ENCODE measurements at places on chromosomes 12 and 14.

DNA sequence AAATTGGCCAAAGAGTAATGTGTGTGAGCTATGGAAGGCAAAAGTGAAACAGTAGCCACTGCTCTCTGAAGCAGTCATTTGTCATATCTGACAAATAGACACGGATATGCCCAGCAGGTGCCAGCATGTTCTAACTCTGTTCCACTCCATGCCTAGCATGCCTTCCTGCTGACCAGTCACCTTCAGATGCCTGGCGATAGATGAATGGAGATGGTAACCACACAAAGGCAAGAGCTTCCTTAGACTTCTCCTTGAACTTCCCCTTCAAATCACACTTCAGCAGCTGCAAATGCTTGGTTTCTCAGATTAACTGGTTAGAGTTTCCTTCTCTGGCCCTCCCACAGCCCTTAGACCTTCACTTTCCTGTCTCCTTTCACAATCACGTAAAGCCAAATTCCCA lies 429.9 kb downstream of the DAD1 start:
- DNase-seq: no peak

DNA sequence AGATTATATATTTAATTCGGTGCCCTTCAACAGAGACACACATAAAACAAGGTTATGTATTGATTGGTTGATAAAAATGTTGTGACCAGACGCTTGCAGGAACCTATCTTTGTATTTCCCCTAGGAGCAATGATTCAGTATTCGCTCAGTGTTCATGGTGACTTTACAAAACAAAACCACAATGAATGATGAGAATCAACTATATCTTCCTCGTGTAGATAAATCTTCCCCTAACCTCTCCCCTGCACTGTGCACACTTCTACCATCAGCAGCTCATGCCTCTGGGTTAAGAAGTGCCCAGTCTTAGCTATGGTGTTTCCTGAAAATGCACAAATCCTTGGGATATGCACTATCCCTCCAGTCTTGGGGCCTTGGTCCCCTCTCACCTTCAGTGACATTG lies 16.3 kb downstream of the RIN3 start:
- DNase-seq: no peak

DNA sequence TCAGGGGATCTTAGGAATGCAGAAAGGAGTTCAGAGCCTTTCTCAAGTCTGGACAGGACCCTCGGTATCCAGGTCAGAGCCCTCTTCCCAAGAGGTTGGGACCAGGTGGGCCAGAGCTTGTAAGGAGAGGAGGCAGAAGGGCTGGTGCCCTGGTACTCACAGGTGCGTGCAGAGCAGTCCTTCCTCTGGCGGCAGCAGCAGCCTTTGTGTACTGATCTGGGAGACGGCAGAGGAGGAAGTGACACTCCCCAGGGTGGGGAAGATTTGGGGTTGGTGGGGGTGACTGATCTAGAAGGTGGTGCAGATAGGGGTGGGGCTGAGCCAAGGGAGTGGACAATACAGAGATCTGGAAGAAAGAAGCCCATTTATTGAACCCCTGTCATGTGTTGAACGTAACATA lies at the start of gene ITGB7:
Gene ITGB7 (minus strand): TSS at position 210 of the 400 bp plus-strand sequence. CDS start 6,808 bp downstream, outside the sequence.
- peak; percentile 51 for DNase-seq

GRCh38 chr12:11962860-11963259 lies 107.9 kb upstream of the BCL2L14 start:
- DNase-seq: no peak

DNA sequence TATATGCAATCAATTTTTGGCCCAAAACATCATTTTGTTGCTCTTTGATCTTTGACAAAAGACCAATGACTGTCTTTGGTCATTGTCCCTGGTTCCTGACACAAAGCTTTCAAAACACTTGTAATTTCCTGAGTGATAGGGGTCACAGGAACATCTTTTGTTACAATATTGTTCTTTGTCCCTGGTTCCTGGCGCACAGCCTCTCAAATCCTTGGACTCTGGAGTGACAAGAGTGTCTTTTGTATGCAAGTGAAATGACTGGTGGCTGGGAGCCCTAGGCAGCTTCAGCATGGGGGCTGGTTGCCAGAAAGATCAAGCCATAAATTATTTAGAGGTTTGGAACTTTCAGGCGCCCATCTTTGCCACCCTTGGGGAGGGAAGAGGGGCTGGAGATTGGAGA lies 53.9 kb downstream of the DNAH10 start:
- DNase-seq: no peak

DNA sequence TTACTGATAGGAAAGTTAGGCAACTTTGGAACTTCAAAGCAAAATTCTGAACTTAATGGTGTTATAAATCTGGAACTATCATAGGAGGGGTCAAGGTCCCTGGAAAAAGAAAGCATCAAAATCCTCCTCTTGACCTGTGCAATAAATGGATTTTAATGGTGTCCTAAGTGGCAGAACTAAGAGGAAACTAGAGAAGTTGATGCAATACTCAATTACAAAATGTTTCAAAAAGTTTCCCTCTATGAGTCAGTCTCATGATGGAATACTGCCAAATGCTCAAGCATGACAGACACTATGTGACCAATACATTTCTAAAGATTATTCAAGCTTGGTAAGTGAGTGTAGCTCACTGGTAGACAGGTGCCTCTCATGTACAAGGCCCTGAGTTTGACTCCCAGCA lies 47.7 kb upstream of the ERGIC2 start:
- no peak for DNase-seq

GRCh38 chr14:37673439-37673838 lies 78.0 kb downstream of the TTC6 start:
- no peak for DNase-seq

DNA sequence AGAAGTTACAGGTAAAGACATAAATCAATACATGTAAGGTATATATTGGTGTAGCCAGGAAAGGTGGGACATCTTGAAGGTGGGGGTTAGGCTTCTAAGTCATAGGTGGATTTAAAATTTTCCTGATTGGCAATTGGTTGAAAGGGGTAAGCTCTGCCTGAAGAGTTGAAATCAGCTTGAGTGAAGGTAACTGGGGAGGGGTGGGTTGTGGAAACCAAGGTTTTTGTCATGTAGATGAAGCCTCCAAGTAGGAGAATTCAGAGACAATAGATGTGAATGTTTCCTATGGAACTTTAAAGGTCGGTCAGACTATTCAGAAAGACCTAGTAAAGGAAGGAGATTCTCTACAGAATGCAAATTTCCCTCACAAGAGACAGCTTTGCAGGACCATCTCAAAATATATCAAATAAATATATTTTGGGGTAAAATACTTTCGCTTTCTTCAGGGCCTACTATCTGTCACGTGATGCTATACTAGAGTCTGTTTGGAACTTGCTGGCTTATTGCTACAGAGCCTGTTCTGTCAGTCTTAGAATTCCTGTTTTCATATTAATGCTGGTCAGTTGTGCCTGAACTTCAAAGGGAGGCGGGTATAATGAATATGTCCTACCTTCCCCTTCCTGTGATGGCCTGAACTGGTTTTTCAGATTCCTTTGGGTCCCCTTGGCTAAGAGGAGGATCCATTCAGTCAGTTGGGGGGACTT lies 20.6 kb upstream of the SPATA7 start:
- DNase-seq: no peak

- DNase-seq: no peak
These were observed 2.1 kb downstream of the TSPAN11 start for GRCh38 chr12:30928356-30929244.

- DNase-seq: no peak
These were observed 36.1 kb downstream of the TMCC3 start for GRCh38 chr12:94614288-94614721.

GRCh38 chr12:47935184-47935583 lies 28.2 kb upstream of the TMEM106C start:
- no peak for DNase-seq

DNA sequence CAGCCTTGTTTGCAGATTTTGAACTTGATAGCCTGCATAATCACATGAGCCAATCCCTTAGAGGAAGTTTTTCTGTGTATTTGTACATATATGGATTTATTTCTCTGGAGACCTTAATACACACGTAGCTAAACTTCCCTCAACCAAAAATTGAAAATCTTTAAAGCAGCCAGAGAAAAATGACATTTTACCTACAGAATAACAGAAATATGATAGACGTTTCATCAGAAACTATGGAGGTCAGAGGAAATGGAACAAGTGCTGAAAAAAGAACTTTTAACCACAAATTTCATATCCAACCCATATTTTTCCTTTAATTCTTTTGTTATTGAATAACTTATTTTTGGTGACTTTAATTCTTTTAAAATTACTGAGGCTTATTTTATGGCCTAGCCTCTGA lies 177.7 kb downstream of the CCDC91 start:
- no peak for DNase-seq

GRCh38 chr12:69514845-69515244 lies 44.7 kb downstream of the FRS2 start:
- no peak for DNase-seq

DNA sequence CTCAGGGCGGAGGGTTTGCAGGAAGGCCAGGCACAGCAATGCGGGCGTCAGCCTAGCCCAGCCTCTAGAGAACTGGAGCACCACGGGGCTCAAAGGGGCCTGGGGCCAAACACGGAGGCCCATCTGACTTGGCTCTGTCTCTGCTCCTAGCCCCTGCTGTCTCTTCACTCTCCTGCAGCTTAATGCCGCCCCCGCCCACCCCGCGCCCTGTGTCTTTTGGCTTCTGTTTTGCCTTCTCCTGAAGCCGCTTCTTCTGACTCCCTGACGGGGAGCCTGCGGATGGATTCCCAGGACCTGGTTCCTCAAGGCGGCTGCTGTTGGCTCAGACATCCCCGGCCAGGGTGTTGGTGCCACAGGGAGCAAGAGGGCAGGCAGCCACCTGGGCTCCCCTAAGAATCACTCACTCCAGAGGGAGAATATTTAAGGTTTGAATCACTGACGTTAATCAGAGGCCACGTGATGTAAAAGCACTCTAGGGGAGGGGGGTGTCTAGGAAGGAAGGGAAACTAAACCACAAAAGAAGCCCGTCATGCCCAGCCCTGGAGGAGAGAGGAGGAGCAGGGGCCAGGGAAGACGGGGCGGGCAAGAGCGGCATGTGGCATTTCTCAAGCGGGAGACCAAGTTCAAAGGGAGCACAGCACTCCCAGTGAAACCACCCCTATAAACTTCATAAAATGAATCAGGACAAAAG lies 36.9 kb upstream of the PRMT8 start:
- DNase-seq: no peak

DNA sequence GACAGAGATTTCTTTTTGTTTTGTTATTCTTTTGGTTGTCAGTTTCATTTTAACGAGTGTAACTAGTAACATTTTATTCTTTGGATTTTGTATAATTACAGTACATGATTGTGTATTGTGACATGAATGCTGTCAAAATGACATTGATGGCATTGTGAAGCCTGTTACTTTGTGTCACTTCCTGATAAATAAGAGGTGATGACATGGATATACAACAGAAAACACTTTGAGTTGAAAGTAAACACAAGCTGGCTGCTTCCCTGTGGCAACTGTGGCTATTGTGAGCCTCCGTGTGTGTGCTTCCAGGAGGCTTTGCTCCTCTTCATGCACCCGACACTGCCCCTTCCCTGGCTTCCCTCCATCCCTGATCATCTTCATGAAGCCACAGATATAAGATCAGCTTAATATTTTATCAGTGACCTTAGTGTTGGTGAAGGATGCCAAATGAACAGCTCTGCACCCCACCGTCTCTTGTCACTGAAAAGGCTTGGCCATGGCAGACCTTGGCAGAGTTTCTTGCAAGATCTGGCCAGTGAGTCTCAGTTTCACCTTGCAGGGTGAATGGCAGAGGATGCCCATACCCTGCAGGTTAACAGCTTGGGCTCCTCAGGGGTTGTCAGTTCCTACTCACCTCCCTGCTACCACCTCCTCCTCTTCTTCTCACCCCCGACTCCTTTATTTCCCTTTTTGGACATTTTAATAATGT lies 191.9 kb downstream of the EPS8 start:
- no peak for DNase-seq

DNA sequence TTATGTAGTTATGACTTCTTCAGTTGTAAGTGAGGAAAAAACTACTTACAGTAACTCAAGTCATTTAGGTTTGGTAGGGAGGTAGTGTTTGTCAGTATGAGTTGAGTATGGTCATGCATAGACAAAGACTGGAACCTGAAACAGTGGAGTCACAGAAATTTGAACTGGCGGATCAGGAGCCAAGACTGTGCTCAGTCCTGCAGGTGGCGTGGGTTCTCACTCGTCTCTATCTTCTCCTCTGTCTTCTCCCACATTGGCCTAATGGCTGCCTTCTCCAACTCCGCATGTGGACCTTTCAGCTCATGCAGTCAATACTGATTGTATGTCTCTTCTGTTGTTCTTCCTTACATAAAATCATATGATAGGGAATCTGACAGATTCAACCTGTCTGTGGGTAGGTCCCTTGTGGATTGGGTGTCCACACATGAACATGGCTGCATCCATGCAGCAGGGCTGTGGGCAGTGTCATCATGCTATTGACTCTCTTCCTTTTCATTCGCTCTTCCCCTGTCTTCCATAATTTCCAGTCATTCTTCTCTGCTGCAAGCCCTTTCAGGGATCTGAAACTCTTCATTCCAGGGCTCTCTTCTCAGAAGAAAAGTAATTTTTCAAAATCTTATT lies 78.8 kb upstream of the NEDD1 start:
- DNase-seq: no peak

GRCh38 chr14:67423424-67423823 lies 11.5 kb upstream of the PLEK2 start:
- DNase-seq: no peak

GRCh38 chr14:55938249-55938791 lies 179.9 kb upstream of the PELI2 start:
- DNase-seq: no peak

DNA sequence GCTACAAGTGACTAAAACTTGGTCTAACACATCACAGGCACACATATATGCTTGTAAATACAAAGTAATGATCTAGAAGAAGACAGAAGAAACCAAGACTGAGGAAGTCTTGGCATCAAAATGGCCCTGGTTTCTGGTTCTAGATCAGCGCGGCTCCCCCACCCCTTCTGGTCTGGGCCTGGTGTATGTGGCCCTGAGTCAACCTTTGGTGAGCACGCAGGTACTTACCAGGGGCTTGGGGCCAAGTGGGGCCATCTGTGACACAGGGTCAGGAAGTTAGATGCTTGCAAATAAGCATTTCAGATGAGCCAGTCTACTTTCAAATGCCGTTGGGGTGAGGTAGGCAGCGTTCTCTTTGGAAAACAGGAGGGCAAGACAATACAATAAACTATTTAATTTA lies 13.2 kb upstream of the HVCN1 start:
- no peak for DNase-seq

- no peak for DNase-seq
These were observed 51.0 kb upstream of the SRSF5 start for GRCh38 chr14:69715725-69716477.

GRCh38 chr12:104571328-104571727 lies 114.6 kb downstream of the CHST11 start:
- no peak for DNase-seq

DNA sequence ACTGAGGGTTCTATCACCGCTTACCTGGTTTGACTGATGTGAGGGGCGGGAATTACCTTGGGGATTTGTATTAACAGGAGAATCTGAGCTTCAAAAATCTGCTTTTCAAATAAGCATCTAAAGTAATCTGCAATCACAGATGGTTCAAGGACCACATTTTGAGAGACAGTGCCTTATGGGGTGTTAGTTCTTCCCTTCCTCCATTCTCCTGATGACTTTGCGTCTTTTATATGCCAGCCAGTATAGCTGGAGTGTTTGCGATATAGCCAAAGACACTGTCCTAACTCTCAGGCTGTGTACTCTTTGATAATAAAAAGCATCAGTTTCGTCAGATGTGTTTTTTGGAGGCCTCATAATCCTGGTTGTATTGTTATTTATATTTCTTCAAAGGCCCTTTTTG lies 39.5 kb downstream of the PPHLN1 start:
- DNase-seq: no peak
